ENCODE measurements at places on chromosomes 1 and 21.
A peak's percentile ranks its signal among the peaks of the same experiment; 100 is the strongest.

DNA sequence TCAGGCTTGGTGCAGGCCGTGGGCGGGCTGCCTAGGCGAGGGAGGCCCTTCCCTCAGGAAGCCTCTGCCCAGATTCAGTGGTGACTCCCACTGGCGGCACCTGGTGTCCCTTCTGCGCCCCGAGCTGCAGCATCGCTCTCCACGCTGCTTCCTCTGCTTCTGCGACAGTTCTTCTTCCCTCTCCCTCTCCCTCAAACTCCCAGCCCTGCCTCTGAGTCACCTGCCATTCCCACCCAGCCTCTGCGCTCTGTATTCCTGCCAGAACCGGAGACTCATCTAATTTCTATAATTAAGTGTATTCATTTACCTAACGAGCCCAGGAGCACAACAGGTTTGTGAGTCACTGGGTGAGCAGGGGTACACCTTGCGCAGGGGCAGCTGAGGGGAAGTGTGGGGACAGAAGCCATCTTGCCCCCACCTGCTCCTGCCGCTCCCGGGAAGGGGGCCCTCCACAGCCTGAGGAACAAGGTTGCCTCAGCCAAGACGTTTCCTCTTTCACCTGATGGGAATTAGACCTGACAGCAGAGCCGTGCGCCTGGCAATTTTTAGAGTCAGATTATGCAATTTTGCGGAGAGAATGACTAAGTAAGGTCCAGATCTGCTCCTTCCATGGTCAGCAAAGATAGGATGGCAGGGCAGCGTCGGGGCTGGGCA, 19.4 kb downstream of the KCNC4 start:
- no peak for DNase-seq

GRCh38 chr1:23436520-23437354, 12.2 kb upstream of the TCEA3 start:
- no peak for DNase-seq

GRCh38 chr1:23661887-23662286, 29.7 kb upstream of the RPL11 start:
- DNase-seq, result no peak

DNA sequence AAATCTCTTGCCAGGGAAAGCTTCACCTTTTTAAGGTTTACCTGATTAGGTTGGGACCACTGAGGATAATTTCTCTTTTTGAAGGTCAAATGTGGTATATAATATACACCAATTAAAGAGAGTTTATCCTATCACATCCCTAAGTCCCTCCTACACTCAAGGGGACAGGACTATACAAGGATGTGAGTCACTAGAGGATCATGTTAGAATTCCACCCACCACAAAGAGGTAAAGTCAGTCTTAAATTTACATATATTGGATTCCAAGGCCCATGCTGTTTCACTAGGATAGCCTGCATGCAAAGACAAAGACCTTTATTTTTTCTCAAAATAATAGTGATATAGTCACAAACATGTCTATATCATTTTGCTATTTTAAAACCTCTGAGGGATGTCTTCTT, 164.4 kb downstream of the GIPC2 start:
- no peak for DNase-seq

- DNase-seq, result peak; percentile 74
Measured at GRCh38 chr1:24150234-24151174, 7.6 kb upstream of the IL22RA1 start.

DNA sequence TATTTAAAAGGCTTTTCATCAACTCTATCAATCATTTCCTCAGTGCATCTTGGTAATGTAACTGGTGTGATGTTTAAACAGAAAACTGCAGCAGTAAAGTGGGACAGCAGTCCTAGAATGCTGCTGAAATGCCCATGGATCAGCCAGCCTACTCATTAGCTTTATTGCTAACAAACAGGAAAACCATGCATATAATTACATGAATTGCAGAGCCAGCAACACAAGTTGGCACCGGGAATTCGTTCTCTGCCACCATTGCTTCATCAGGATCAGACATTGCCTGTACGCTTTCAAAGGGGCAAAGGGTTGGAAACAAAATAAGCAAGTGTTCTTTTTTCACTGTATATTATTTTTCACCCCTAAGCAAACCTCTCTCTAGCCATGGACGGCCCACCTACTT, 276.2 kb upstream of the LRRC7 start:
- DNase-seq, result no peak

- DNase-seq, result no peak
Measured at GRCh38 chr1:241638099-241638682, 2.0 kb downstream of the CHML start.

- no peak for DNase-seq
Measured at GRCh38 chr21:33019516-33019884, 6.2 kb upstream of the OLIG2 start.

DNA sequence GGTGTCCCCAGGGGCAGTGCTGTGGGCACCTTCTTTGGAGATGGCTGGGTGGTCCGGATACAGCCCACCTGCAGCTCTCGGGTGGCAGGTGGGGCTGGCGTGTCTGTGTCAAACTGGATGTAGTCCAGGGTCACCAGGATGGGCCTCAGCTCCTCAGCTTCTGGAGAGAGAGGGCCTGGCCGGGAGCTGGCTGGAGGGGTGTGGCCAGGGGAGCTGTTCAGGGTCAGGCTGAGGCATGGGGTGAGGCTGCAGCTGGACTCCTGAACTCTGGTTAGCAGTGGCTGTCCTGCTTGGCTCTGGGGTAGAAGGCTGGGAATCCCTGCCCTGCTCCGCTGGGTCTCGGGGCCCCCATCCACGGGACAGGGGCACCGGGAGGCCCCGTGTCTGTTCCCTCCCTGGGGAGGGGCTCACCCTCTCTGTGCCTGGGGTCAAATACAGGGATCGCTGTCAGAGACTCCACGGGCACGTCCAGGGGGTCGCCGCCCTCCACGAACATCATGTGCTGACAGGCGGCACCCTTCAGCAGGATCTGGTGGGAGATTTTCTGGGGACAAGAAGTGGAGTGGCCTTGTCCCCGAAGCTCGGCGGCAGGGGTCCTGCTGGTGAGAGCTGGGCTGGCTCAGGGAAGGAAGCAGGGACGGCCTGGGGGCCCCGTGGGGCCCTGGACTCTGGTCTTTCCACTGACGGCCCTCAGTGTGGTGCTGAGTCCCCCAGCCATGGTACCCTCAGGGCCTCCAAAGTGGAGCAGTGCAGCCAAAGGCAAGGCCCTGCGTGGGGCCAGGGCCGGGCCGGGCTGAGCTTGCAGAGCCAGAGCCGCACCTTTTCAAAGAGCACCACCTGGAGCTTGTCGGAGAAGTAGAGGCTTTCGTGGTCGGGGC, 4.1 kb upstream of the TMEM52 start:
- no peak for DNase-seq

GRCh38 chr1:112646225-112646624, 26.6 kb downstream of the CAPZA1 start:
- DNase-seq, result no peak

GRCh38 chr21:41232013-41232412, 64.1 kb downstream of the BACE2 start:
- DNase-seq, result no peak

- no peak for DNase-seq
Measured at GRCh38 chr1:193120604-193121166, 1.1 kb upstream of the CDC73 start.

DNA sequence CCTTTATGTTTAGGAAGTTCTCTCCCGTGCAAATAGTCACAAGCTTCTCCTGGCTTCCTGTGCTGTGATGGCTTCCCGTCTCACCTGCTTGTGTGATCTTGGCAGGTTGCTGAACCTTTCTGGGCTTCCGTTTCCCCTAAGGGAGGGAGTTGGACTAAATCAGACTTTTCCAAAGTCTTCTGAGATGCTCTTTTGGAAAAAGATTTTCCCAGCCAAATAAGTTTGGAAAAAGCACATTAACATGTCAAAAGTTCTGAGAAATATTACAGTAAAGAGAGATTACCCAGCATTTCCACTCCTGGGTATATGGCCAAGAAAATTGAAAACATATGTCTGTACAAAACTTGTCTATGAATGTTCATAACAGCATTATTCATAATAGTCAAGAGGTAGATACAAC, 36.0 kb upstream of the TENT5C start:
- no peak for DNase-seq

DNA sequence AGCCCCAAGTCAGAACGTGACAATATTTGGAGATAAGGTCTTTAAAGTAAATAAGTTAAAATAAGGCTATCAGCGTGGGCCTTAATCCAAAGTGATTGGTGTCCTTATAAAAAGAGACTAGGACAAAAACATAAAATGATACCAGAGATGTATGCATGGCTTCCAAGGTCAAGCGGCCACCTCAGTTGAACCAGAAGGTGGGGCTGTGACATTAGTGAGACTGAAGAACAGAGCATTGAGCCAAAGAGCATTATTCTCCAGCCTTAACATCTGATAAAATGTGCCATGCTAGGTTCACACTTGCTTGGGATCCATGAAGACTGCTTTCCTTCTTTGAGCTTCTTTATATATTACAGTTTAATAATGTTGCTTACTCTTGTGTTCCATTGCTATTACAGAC, 554.6 kb downstream of the PLA2G4A start:
- DNase-seq, result no peak

Data from stimulated activated CD8-positive, alpha-beta memory T cell treated with anti-CD3 and anti-CD28 coated beads, Interleukin-4, amount 100 ng/mL, for 1 hour (primary cell).